Ascending aorta (tissue), 2 donors: ENCODE measurements at places on chromosomes 2 and 18. TPM values are rescaled to one million over a fixed set of nuclear protein-coding genes. Genes with fewer than 3 reads are reported as not detected.

GRCh38 chr18:48575301-48575657, 36.4 kb downstream of the CTIF start:
- H3K27ac ChIP-seq: no peak overlapping the region
- H3K27me3 ChIP-seq: no peaks in the 10 kb centered on the region
- H3K36me3 ChIP-seq: no peaks in the 10 kb centered on the region
- DNase-seq: no peak
- peaks cover 29% of the 10 kb centered on the region for H3K4me1 ChIP-seq
- no peak overlapping the region for H3K4me3 ChIP-seq

- no peaks in the 10 kb centered on the region for H3K36me3 ChIP-seq
- no peak overlapping the region for H3K27ac ChIP-seq
- no peaks in the 10 kb centered on the region for H3K27me3 ChIP-seq
- DNase-seq: no peak
- H3K4me1 ChIP-seq: no peaks in the 10 kb centered on the region
Observed at GRCh38 chr2:172864182-172864581, 128.5 kb downstream of the RAPGEF4 start.

DNA sequence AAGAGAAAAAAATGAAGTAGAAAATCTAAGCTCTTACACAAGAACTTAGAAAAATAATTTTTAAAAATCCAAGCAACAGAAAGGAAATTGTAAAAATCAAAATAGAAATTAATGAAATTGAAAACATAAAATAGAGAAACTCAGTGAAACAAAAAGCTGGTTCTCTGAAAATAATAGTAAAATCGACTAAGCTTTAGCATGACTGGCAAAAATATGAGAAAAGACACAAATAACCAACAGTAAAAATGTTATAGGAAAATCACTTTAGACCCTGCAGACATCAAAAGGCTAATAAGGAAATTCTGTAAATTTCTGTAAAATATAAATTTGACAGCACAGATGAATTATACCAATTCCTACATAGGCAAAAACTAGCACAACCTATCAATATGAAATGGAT, 768.9 kb upstream of the LRRTM1 start:
- no peak overlapping the region for H3K4me3 ChIP-seq
- H3K27me3 ChIP-seq: no peaks in the 10 kb centered on the region
- no peaks in the 10 kb centered on the region for H3K4me1 ChIP-seq
- H3K27ac ChIP-seq: no peak overlapping the region
- DNase-seq: no peak

GRCh38 chr2:148039783-148040182, 18.9 kb downstream of the MBD5 start:
- H3K36me3 ChIP-seq: no peaks in the 10 kb centered on the region
- no peak overlapping the region for H3K4me3 ChIP-seq
- no peaks in the 10 kb centered on the region for H3K27me3 ChIP-seq
- H3K4me1 ChIP-seq: no peaks in the 10 kb centered on the region
- H3K27ac ChIP-seq: no peak overlapping the region
- no peak for DNase-seq

GRCh38 chr18:48632676-48633257, 93.9 kb downstream of the CTIF start:
- DNase-seq: no peak
- H3K36me3 ChIP-seq: peaks cover 10% of the 10 kb centered on the region

SERPINB4 gene
- total RNA-seq: not detected

COL4A4 gene
- total RNA-seq: 20.5 TPM

ADCYAP1 gene
- not detected for total RNA-seq

IL18R1 gene
- 1.9 TPM for total RNA-seq

RIF1 gene
- 10.7 TPM for total RNA-seq

DOK6 gene
- not detected for total RNA-seq
